ENCODE measurements at places on chromosomes 3 and 15. TPM values are rescaled to one million over a fixed set of nuclear protein-coding genes. Genes with fewer than 3 reads are reported as not detected.

The SOX2 gene
- not detected for total RNA-seq

The TAGLN3 gene
- 4.4 TPM for total RNA-seq

The INTS14 gene
- total RNA-seq = 22.7 TPM

The SUMF1 gene
- total RNA-seq = 60.7 TPM

The C3orf22 gene
- total RNA-seq = not detected
